Mesothelial cell of epicardium (in vitro differentiated cells): ENCODE measurements at places on chromosomes 5 and 9. TPM values are rescaled to one million over a fixed set of nuclear protein-coding genes. Genes with fewer than 3 reads are reported as not detected.

GRCh38 chr5:56569076-56569475, 246.3 kb upstream of the MAP3K1 start:
- peak overlapping the region; percentile 62 for H3K27ac ChIP-seq
- H3K4me3 ChIP-seq: no peak overlapping the region
- DNase-seq: no peak
- no peaks in the 10 kb centered on the region for H3K27me3 ChIP-seq
- no peaks in the 10 kb centered on the region for H3K36me3 ChIP-seq

- H3K4me3 ChIP-seq: no peak overlapping the region
- H3K27me3 ChIP-seq: no peaks in the 10 kb centered on the region
- no peak overlapping the region for H3K27ac ChIP-seq
- H3K4me1 ChIP-seq: peaks cover 24% of the 10 kb centered on the region
- DNase-seq: no peak
These were observed 14.1 kb upstream of the RPL26L1 start for GRCh38 chr5:172945151-172945550.

DNA sequence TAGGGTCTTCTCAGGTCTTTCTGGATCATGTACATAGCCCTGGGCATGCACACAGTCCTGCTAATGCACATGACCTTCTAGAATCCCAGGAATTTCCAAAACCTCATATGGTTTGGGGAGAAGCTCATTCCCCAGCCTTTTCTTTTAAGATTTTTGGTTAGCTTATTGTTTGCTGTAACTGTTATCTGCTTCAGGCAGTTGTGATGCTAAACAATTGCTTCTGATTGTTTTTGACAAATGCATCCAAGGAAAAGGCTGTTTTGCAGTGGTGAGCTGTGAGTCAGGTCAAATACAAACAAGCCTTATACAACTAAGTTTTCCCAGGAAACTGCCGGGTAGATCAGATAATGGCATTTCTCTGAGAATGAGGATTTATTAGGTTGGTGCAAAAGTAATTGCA, 32.7 kb downstream of the SMC5 start:
- no peak overlapping the region for H3K27ac ChIP-seq
- no peak overlapping the region for H3K4me3 ChIP-seq
- peaks cover 76% of the 10 kb centered on the region for H3K36me3 ChIP-seq
- no peaks in the 10 kb centered on the region for H3K27me3 ChIP-seq
- DNase-seq: no peak
- no peaks in the 10 kb centered on the region for H3K4me1 ChIP-seq

DNA sequence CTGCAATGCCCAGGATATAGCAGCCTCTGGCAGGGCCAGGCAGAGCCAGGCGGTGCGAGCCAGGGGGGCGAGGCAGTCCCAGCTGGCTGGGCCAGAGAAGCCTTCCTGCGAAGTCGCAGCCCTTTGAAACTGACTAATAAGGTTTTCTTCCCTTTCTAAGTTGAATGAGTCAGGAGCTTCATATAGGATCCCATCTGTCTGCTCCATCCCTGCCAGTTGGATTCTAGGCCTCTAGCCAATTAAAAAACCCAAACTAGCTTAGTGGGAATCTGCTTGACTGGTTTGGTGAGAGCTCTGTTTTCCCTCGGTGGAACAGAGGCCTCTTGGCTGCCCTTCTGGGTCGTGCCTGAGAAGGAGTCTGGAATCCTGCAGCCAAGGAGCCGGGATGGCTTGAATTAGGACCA, 70.1 kb upstream of the RAPGEF1 start:
- peaks cover 16% of the 10 kb centered on the region for H3K4me1 ChIP-seq
- H3K27ac ChIP-seq: no peak overlapping the region
- H3K4me3 ChIP-seq: no peak overlapping the region
- no peaks in the 10 kb centered on the region for H3K36me3 ChIP-seq
- DNase-seq: no peak

MLLT3 gene
- total RNA-seq: 41.4 to 45.8 TPM (median 42.5 TPM) in 3 replicates

- H3K27ac ChIP-seq: peak overlapping the region; percentile 27
- no peaks in the 10 kb centered on the region for H3K27me3 ChIP-seq
- no peak for DNase-seq
- no peaks in the 10 kb centered on the region for H3K36me3 ChIP-seq
These were observed 292.7 kb downstream of the CWC27 start for GRCh38 chr5:65061250-65061973.

- no peaks in the 10 kb centered on the region for H3K27me3 ChIP-seq
- no peak overlapping the region for H3K4me3 ChIP-seq
- peaks cover 6% of the 10 kb centered on the region for H3K4me1 ChIP-seq
- DNase-seq: no peak
- H3K36me3 ChIP-seq: peaks cover 48% of the 10 kb centered on the region
These were observed 24.0 kb upstream of the LTC4S start for GRCh38 chr5:179769796-179770195.

SCGB3A2 gene
- total RNA-seq: 0.49 TPM in 1 of 3 replicates, not detected in the others

- H3K36me3 ChIP-seq: no peaks in the 10 kb centered on the region
- no peak for DNase-seq
- no peak overlapping the region for H3K4me3 ChIP-seq
- H3K4me1 ChIP-seq: peaks cover 16% of the 10 kb centered on the region
These were observed 134.7 kb upstream of the SLIT3 start for GRCh38 chr5:169435506-169436229.

GARIN3 gene
- total RNA-seq: not detected in 3 replicates

DNA sequence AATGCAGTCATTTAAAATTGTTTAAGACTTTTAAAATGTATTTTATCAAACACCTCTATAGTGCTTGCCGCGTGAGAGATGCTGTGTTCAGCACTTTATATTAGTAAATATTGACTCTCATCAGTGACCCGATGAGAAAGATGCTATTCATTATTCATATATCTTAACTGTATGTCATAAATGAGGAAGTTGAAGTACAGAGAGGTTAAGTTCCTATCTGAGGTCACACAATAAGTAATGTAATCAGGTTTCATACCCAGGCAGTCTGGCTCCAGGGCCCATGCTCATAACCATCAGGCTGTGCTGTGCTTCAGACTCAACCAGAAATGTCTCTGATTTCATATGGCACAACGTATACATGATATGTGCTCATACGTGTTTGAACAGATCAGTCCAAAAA, 119.0 kb downstream of the SV2C start:
- H3K27me3 ChIP-seq: no peaks in the 10 kb centered on the region
- peaks cover 16% of the 10 kb centered on the region for H3K4me1 ChIP-seq
- H3K27ac ChIP-seq: no peak overlapping the region
- DNase-seq: no peak
- H3K36me3 ChIP-seq: no peaks in the 10 kb centered on the region

DNA sequence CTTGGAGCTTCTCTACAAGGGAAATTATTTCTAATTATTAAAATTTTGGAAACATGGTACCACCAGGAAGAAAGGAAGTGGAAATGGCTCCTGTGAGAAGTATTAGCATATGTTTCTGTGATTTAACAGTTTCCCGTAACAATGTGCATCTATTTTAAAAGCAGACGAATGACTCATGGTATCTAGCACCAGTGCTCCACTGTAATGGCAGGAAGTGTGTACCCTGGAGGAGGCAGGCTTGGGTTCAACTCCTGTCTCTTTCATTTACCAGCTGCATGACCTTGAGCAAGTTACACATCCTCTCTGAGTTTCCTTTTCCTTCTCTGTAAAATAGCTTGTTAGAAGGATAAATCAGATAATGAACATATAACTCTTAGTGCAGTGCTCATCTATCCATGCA, 41.0 kb upstream of the ANGPTL2 start:
- no peak overlapping the region for H3K4me3 ChIP-seq
- H3K27ac ChIP-seq: no peak overlapping the region
- H3K27me3 ChIP-seq: no peaks in the 10 kb centered on the region
- no peak for DNase-seq

DNA sequence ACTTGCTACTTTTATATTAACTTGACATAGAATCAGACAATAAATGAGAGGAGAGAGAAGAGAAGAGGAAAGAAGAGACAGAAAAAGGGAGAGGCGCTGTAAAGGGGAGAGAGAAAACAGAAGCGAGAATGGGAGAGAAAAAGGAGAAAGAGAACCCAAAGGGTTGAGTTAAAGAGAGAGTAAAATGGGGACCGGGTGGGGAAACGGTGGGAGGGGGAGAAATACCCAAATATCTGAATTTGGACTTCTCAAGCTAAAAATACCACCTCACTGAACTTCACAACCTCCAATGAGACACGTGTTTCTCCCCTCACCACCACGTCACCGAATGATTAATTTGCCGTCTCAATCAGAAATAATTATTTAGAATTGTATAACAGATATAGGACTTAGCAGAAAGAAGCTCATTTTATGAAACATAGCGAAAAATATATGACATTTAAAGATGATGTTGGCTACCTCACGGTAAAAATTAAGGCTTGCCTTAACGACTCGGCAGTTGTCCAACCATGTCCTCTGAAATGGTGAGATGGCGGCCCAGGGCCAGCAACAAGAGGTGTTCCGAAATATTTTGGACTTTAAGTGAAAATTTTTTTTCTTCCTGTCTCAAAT, 204.1 kb downstream of the MEF2C start:
- DNase-seq: no peak
- H3K27me3 ChIP-seq: peaks cover 98% of the 10 kb centered on the region
- H3K4me1 ChIP-seq: peaks cover 17% of the 10 kb centered on the region
- H3K36me3 ChIP-seq: no peaks in the 10 kb centered on the region
- no peak overlapping the region for H3K27ac ChIP-seq
- H3K4me3 ChIP-seq: no peak overlapping the region

DNA sequence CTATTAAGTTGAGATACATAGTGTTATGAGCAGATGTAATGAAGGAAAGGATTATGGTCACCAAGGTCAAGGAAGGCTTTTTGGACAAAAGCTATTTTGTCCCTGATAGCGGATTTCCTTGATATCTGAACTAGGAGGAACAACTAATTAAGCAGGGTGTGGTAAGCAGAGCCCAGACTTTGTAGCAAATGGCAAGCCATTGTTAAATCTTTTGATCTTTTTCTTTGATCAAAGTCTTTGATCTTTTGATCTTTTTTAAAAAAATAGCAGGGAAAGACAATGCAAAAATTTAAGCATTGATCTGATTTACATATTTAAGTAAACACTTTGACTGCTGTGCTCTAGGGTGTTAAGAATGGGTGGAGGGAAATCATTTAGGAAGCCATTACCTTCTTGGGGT, 1242.0 kb downstream of the MAT2B start:
- H3K36me3 ChIP-seq: no peaks in the 10 kb centered on the region
- no peak for DNase-seq
- no peak overlapping the region for H3K27ac ChIP-seq
- H3K4me3 ChIP-seq: no peak overlapping the region

ERAP2 gene
- total RNA-seq: 0.47 to 0.74 TPM (median 0.68 TPM) in 3 replicates

PLCXD3 gene
- total RNA-seq: not detected in 3 replicates

- peaks cover 32% of the 10 kb centered on the region for H3K4me1 ChIP-seq
- no peak for DNase-seq
- no peak overlapping the region for H3K27ac ChIP-seq
- no peak overlapping the region for H3K4me3 ChIP-seq
These were observed 188.6 kb upstream of the DMRT1 start for GRCh38 chr9:652914-653313.

NINJ1 gene
- total RNA-seq: 33.7 to 35.6 TPM (median 34.7 TPM) in 3 replicates

GRCh38 chr9:37382161-37382981, 40.1 kb upstream of the GRHPR start:
- H3K4me3 ChIP-seq: no peak overlapping the region
- H3K4me1 ChIP-seq: no peaks in the 10 kb centered on the region
- peaks cover 15% of the 10 kb centered on the region for H3K27me3 ChIP-seq

DNA sequence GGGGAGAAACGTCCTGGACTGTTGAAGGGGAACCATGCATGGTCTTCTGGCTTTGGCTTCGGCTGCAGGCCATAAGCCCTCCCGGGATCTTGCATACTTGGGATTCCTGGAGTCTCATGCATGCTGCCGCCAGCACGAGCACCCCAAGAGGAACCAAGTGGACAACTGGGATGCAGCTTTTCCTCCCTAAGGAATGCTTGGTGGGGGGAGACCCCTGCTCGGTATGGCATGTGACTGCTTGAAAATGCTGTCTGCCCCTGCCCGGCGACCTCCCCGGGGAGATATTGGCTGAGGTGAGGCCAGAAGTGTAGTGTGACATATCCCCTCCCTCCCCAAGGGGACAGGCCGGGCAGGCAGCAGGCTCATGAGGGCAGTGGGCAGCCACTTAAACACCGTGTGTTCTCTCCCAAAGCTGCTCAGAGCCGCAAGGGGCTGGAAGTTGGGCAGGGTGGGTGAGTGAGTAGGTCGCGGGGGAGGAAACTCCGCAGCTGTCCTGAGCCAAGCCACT, 15.7 kb downstream of the TMEM171 start:
- no peaks in the 10 kb centered on the region for H3K27me3 ChIP-seq
- no peak for DNase-seq
- H3K36me3 ChIP-seq: no peaks in the 10 kb centered on the region
